ENCODE measurements at places on chromosomes 6 and 20.

DNA sequence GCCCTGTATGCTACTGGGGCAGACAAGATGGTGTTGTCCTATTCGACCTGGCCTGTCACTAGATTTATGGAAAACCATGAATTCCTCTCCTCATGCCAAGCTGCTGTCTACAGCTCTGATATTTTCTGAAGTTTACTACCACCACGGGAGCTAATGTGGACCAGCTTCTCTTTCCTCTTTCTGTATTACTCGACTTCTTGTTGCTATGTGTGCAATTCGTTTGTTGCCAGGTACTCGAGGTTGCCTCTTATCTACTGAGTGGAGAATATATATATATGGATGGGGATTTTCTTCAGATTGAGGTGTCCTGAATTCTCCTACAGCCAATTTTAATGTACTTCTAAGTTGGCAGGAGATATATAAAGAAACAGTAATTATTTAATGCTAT is 34.7 kb downstream of the MAN1A1 start:
- peak; percentile 16 for DNase-seq

GRCh38 chr6:45710304-45710821 is 305.3 kb downstream of the CLIC5 start:
- DNase-seq: no peak

DNA sequence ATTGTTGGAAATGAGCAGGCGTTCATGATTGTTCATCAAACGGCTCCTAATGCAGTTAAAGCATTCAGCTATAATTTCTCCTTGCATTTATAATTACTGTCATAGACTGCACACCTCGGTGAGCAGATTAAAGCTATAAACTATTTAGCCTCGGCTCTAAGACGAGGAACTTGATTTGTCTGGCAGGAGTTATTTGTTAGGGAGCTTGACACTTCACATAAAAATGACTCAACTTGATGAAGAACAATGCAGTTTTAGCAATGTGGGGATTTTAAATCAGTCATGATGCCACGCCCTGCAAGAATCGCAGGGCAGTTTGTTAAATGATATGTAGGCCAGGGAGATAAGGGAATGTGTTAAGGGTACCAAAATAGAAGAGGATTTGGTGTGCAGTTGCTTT is 290.2 kb downstream of the TSHZ2 start:
- no peak for DNase-seq

DNA sequence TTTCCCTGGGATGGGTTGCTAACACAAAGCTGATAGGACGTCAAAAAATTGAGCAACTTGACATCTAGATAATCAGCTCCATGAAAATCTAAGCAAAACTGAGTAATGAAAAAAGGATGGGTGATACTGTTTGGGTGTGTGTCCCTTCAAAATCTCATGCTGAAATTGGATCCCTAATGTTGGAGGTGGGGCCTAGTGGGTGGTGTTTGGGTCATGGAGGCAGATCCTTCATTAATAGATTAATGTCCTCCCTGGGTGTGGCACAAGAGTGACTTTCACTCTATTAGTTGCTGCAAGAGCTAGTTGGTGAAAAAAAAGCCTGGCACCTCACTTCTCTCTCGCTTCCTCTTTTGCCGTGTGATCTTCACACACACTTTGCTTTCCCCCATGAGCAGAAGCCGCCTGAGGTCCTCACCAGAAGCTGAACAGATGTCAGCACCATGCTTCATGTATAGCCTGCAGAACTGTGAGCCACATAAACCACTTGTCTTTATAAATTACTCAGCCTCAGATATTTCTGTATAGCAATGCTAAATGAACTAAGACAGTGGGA is 160.9 kb downstream of the FRK start:
- no peak for DNase-seq

DNA sequence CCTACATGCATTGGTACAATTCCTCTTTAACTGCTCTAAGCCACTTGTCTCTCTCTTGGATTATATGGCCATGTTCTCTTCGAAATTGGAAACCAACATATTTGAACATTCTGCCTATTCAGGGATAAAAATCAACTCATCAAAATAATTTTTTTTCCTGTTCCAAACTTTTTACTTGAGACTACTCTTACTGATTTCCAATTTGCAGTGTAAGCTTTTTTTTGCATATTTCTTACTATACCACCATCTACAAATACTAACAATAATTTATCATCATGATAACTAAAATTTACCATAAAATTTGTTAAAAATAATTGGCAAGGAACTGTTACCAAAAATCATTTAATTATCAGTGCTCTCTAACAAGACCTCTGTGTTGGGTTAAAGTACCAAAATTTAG is 6.9 kb upstream of the FAM162B start:
- DNase-seq: no peak

DNA sequence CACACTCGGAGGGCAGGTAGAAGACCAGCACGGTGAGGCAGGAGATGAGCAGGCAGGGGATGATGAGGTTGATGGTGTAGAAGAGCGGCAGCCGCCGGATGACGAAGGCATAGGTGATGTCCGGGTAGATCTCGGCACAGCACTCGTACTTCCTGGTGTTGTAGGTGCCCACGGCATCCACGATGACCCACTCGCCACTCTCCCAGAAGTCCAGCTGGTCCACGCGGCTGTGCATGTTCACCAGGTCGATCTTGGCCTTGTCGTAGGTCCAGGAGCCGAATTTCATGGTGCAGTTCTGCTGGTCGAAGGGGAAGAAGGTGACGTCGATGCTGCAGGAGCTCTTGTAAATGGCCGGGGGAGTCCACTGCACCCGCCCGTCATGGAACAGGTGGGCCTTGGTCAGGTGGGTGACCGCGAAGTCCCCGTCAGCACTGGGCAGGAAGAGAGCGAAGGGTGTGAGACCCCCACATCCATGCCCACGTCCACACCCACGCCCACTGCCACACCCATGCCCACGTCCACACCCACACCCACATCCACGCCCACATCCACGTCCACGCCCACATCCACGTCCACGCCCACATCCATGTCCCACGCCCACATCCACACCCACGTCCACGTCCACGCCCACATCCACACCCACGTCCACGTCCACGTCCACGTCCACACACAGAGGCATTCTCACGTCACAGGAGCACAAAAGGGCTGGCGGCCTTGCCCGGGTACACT is 10.4 kb downstream of the CHRNA4 start:
- no peak for DNase-seq

- no peak for DNase-seq
These were observed 330.5 kb downstream of the TFAP2A start for GRCh38 chr6:10084111-10084986.

GRCh38 chr6:85464722-85465150 is 14.9 kb downstream of the NT5E start:
- DNase-seq: no peak

- DNase-seq: no peak
These were observed 90.7 kb upstream of the BEND6 start for GRCh38 chr6:56864171-56864616.

- no peak for DNase-seq
These were observed 796 bp downstream of the SENP6 start for GRCh38 chr6:75602246-75603105.

GRCh38 chr6:119476554-119476953 is 127.0 kb upstream of the MAN1A1 start:
- DNase-seq: no peak

GRCh38 chr6:41191569-41191968 is 9.4 kb downstream of the TREML2 start:
- no peak for DNase-seq

DNA sequence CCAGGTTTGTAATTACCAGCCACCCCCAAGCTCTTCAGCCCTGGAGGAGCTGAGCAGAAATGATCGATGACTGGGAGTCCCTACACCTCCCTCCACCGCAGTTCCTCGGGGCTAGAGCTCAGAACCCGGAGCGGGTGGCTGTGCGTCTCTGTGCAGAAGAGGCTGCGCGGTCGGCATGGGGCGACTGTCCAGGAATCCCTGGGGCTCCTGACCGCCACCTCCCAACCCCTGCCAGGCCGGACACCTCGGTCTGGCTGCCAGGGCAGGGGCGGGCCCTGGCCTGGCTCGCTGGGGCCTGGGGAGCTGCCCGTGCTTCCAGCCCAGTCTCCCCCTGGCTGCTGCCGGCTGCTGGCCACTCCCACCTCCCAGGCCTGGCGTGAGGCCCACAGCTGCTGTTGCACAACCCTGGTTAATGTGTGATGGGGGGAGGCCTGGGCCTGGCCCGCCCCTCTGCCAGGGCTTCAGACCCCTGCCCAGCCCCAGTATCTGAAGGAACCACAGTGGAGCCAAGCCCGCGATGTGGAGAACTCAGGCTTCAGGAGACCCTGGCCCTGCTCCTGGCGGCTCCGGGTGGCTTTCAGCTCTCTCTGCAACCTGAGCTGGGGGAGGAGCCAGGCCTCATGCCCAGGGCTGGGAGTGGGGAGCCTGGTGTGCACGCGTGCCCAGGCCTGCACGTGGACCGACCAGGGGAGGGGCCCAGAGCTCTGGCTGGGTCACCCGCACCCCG is 1.2 kb downstream of the SLC2A4RG start:
- DNase-seq: peak; percentile 63

GRCh38 chr20:31496761-31497295 is 17.4 kb upstream of the HM13 start:
- no peak for DNase-seq

DNA sequence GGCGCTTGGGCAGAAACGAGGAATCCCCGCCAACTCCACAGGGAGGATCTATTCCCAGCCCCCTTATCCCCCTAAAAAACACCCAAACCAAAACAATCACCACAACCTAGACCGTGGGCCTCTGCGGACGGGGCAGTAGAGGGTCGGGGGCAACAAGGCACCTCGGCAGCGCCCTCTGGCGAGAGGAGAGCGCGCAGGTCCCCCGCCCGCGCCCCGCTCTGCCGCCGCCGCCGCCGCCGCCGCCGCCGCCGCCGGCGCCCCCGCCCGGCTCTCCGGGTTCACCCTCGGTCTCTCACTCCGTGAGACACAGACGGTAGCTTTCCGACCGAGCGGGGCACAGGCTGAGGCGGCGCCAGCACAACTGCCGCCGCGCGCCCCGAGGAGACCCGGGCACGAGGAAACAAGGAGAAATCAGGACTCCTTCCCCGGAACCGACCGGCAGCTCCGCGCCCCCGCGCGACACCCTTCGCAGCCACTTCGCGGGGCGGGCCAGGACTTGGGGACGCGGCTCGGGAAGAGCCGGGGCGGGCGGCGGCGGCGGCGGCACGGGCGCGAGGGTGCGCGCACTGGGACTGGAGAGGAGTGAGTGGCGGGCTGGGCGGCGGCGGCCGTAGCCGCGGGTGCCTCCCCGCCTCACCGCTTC is at the start of gene SLC35F1:
Gene SLC35F1, plus strand, starts transcription at position 307 of the 643 bp plus-strand sequence.
- DNase-seq: no peak

DNA sequence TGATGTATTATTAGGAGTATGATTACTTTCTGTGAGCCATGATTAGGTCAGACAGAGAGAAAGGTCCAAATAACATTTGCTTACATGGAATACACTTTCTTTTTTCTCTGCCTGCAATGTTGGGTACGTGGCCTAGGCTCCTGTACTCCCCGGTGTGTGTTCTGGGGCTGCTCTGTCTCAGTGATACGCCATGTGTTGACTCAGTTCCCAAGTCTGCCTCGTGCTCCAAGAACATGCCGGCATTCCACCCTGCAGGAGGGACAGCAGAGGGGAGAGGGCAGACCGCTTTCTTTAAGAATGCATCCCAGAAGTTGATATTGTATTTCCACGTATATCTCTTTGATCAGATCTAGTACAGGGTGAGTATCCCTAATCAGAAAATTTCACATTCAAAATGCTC is 33.3 kb upstream of the THBS2 start:
- no peak for DNase-seq

GRCh38 chr6:3296537-3296936 is 37.8 kb downstream of the PSMG4 start:
- DNase-seq: no peak

GRCh38 chr20:19932170-19932667 is 84.9 kb upstream of the NAA20 start:
- DNase-seq: no peak

GRCh38 chr6:5846889-5847288 is 159.8 kb downstream of the NRN1 start:
- no peak for DNase-seq

DNA sequence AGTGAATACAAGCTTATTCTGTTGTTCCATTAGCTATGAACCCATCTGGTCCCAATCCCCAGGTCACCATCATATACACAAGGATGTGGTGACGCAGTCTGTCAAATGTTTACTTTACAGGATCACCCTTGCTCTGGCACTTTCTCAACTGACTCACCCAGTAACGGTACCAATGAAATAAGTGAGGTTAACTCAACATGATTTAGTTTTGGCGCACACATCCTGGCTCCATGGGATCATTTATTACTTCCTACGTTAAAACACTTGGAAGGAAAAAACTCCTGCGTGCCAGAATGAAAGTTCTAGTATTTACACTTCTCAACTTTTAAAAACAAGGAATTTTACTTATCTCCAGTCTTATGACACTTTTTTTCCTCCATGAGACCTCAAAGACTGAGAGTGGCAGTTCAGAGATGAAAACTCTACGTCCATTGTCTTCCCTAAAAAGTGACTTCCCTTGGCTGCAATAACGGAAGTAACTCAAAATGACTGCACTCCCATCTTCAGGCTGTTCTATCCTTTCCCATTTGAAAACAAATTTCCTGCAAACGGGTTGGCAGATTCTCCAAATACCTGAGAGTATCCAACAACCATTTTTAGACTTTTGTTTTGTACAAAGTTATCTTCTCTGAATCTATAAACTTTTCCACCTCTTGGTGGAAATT is 15.9 kb downstream of the AGPAT4 start:
- DNase-seq: no peak
